ENCODE measurements at places on chromosomes 7 and 10.

DNA sequence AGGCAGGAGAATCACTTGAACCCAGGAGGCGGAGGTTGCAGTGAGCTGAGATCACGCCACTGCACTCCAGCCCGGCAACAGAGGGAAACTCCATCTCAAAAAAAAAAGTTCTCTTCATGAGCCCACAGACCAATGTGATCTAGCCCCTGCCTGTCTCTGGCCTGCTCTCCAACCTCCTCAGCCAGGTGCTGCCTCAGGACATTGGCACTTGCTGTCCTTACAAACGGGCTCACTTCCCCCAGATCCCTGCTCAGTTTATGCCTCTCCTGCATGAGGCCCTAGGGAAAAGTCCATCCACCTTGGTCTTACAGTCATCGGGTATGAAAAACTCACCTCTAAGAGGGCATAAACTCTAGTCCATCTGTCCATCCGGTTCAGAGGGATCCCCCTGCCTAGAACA, 32.5 kb downstream of the TNS3 start:
- no peak for DNase-seq

DNA sequence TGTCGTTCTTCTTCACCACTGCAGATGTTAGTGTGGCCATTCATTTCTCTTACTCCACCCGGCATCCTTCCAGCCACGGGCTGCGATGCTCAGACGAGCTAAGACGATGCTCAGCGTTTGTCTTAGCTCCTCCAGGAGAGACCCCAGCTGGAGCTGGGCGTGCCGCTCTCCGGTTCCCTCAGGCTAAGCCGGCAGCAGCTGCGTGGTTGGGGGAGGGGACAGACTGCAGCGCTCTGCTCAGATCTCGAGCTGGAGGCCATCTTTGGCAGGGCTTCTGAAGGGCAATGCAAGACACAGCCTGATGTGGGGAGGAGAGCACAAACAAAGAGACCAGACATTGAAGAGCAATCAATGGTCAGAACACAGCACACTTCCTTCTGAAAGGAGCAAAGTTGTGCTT, 4.8 kb downstream of the INA start:
- DNase-seq: peak; percentile 18

- DNase-seq: no peak
These were observed 604.9 kb upstream of the NRP1 start for GRCh38 chr10:33939410-33939809.

GRCh38 chr7:47816647-47817046, 131.6 kb downstream of the PKD1L1 start:
- no peak for DNase-seq

GRCh38 chr10:107548301-107548700, 383.8 kb upstream of the SORCS1 start:
- no peak for DNase-seq

GRCh38 chr7:16702441-16702840, 51.1 kb upstream of the TSPAN13 start:
- DNase-seq: no peak

DNA sequence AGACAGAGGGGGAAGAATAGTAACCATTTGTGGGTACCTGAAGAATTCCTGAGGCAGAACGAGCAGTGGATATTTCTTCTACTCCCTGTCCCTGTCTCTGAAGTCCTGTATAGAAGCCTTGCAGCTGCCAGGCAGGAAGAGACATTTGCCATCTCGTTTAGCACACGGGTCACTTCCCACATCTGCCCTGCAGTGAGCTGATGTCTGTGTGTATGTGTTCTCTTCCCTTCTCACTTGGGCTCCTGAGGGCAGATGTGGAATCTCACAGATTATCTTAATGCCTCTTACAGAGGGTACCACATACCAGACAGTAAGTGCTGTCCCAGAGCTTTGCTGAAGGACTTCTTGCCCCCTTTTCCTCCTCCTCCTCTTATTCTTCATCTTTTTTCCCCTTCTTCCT, 14.1 kb upstream of the TRPV6 start:
- no peak for DNase-seq

- DNase-seq: peak; percentile 31
These were observed 52.2 kb downstream of the C10orf105 start for GRCh38 chr10:71667387-71667752.
